ENCODE measurements at places on chromosomes 6 and 20.

DNA sequence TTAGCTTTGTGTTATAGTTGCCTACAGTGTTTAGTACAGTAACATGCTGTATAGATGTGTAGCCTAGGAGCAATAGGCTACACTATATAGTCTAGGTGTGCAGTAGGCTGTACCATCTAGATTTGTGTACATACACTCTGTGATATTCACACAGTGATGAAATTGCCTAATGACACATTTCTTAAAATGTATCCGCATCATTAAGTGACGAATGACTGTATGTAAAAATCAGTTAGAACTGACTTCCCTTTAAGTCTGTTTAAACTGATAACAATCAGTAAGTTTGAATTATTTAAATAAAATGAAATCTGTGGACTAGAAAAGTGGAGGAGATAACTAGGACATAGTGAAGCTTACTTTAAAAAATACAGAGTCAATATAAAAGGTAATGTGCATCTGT, 176.1 kb downstream of the CDKAL1 start:
- no peak for DNase-seq

GRCh38 chr6:106156413-106156812, 70.3 kb downstream of the PRDM1 start:
- no peak for DNase-seq

- DNase-seq, result no peak
These were observed 80.6 kb downstream of the CDYL start for GRCh38 chr6:4856785-4857184.

DNA sequence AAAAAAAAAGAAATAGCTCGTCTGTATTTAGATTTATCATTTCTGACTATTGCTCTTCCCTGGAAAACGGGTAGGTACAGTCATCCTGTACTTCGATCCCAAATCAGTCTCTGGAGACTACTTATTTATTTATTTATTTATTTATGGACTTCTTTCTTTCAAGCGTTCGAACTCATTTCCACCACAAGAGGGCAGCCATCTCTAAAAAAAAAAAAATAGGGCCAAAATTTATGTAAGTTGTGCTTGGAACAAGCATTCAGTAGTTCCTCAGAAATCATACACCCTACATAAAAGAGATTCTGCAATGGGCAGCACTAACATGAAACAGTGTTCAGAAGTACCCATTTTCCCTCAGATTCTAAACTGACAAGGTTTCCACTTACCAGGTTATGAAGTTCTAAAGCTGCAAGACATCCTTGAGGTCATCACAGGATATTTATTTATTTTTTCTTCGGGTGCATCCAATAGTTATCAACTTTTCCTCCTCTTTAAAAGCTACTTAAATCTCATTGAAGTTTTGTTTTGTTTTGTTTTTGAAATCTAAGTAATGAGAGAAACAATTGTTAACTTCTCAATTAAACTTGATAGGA, 1.9 kb upstream of the BMP2 start:
- DNase-seq, result no peak

DNA sequence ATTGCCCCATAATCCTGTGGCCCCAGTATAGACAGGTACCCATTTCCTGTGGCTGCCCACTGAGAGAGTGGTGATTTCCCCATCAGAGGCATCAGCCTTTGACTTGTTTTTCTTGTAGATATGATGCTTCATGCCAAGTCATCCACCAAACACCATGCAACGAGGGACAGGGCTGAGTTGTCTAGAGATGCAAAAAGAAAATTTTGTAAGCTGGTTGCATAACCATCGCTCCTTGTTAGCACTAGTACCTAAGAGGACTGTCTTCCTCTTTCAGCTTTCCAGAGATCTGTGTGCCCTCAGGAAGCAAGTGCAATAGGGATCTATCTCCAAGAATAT, 166.8 kb downstream of the BCAS1 start:
- no peak for DNase-seq

- peak; percentile 67 for DNase-seq
These were observed 146.7 kb downstream of the TASP1 start for GRCh38 chr20:13492001-13492481.

Measured in H9 (cell line).